SK-MEL-5 (cell line): ENCODE measurements at places on chromosomes 4 and X. TPM values are rescaled to one million over a fixed set of nuclear protein-coding genes. Genes with fewer than 3 reads are reported as not detected.

Gene SLC2A9
- total RNA-seq, result 0.24 TPM in 1 of 2 replicates, not detected in the other

Gene RHOXF2
- not detected in 2 replicates for total RNA-seq

Gene TMEM35A
- not detected in 2 replicates for total RNA-seq

Gene GPC3
- total RNA-seq, result 0.16 TPM in 1 of 2 replicates, not detected in the other

Gene SLC4A4
- total RNA-seq, result 0.16 TPM in 2 replicates

Gene ZFP92
- 0.53 and 0.56 TPM in 2 replicates for total RNA-seq

DNA sequence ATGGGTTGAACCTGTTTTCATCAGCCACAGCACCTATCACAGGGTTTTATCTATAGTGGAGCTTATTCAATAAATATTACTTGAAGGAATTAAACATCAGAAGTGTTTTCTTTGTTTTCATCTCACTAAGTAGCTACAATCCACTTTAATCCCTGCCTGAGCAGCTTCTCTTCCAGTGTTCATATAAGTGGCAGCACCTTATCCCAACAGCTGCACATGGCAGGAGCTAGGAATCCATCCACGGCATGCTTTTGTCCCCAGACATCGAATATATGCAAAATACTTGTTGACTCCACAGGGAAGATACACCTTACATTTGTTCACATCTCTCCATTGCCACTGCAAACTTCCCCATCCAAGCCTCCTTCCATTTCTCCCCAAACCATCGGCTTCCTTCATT is 549.8 kb upstream of the FAM241A start:
- no peak for DNase-seq

DNA sequence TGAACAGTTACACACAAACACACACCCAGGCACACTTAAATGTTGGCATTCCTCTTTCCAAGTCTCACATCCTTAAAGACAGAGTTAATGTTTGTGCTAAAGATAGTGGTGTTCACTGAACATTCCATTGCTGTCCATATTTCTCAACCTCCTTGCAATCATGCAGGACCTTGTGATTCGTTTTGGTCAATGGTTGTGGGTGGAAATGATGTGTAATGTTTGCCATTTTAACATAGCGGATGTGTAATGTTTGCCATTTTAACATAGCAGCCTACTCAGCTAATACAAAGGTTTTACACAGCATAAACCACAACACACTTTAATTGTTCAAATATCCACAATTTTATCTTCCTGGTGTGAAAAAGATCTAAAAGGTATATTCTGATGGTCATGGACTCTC is 93.9 kb downstream of the CEP44 start:
- DNase-seq, result no peak

DNA sequence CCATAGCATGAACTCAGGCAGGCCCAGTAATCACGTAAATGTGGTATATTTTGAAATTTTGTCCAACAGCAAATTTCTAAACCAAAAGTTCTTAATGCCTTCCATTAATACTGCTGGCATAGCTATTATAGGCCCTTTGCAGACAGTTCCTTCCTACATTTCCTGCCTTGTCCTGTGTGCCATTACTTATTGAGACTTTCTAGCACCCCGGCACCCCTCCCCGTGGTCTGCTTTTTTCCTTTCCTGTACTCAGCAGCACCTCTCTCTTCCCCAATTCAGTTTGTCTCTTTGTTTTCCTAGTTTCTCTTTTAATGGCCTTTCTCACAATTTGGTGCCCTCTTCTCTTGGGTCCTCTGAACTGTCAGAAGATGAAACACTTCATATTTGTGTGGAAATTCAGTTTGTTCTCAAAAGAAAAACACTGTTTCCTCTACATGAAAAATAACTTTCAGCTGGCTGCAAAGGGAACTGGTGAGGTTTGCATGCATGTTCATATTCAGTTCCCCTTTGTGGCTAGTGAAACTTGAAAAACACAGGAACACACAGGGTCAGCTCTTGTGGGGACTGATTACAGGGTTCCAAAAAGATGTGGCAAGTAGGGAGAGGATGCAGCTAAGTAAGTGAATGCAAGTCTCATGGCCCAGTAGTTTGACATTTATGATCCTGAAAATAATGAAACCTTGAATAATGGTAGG is 17.1 kb downstream of the GPR34 start:
- no peak for DNase-seq

- DNase-seq, result peak; percentile 67
Observed at GRCh38 chrX:48493890-48494364, 14.9 kb upstream of the PORCN start.

DNA sequence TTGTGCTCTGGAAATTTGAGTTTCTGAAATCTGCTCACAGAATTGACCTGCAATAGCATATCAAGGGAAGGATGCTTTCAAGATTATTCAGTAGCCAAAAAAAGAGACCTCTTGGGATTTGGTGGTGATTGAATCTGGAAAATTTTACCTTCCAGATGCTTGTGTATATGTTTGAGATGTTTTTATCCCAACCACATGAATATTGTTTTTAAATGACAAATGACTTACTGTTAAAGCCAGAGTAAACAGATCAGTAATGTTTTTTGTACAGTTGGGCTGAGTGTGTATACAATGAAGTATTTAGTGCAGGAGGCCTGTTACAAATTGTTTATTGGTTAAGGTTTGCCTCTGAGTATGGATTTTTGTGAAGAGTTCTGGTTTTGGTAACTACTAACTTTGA is 126.5 kb downstream of the CBR4 start:
- DNase-seq, result no peak

GRCh38 chr4:97144199-97144598 is 999.1 kb downstream of the STPG2 start:
- no peak for DNase-seq

- no peak for DNase-seq
Observed at GRCh38 chr4:17328141-17328815, 183.6 kb downstream of the QDPR start.

- no peak for DNase-seq
Observed at GRCh38 chrX:148698221-148698620, 197.8 kb downstream of the AFF2 start.

GRCh38 chr4:87499403-87500091 is 29.6 kb downstream of the SPARCL1 start:
- DNase-seq, result no peak

- no peak for DNase-seq
Observed at GRCh38 chr4:148159793-148160192, 282.4 kb downstream of the NR3C2 start.

DNA sequence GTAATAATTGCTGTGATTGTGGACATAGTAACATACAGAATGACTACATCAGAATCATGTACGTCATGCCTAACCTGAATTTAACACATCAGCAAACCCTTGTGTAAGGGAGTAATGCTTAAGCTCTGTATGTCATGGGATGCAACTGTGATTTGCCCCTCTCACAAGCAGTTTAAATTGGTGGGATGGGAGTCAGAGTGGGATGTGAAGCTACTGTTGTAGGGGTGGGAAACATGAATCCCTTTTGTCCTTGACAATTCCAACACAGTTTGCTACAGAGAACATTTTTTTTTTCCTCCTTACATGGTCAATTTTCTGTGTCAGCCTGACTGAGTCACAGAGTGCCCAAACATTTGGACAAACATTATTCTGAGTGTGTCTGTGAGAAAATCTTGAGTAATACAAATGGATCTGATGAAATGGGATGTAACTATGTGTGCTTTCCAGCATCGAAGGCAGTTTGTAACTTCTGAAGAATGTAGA is 392.8 kb downstream of the GPM6A start:
- DNase-seq, result no peak

- DNase-seq, result no peak
Observed at GRCh38 chr4:101615652-101616051, 174.9 kb upstream of the BANK1 start.

- DNase-seq, result peak; percentile 48
Observed at GRCh38 chr4:88283661-88284438, 511 bp downstream of the PPM1K start.

DNA sequence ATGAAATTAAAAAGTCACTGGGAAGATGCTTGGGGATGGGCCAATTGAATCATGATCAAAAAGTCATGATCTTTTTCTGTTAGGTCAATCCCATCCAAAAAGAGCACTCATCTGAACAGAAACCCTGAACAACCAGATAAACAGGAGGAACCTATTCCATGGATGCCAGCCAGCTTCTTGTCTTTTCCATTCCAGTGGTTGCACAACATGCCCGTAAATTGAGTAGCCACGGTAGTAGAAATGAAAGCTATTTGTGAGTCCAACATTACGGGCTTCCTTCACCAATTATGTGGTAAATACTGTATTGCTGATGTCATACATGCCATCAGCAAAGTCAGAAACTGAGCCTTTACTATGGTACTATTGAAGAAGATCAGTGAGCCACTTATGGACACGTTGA is 982.4 kb upstream of the HS3ST1 start:
- no peak for DNase-seq

DNA sequence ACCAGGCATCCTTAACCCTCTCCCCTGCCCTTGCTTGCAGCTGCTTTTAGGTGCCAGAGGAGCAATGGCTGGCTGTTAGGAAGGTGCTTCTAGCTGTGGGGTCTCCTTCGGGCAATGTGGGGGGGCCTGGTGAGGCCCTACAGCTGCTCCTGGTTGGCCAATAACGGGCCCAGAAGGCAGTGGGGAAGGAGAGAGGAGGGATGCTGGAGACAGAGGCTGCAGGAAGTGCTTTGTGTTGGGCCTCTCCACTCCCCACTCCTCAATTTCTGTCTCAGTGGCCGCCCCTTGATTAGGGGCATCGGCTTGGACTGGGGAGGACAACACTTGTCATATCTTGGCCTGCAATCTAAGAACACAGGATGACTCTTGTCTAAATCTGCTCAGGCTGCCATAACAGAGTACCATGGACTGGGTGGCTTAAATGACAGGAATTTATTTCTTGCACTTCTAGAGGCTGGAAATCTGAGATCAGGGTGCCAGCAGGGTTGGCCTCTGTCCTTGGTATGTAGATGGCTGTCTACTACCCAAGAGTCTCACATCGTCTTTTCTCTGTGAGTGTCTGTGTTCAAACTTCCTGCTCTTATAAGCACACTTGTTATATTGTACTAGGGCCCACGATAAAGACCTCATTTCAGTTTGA is 374.3 kb downstream of the MID1IP1 start:
- no peak for DNase-seq

DNA sequence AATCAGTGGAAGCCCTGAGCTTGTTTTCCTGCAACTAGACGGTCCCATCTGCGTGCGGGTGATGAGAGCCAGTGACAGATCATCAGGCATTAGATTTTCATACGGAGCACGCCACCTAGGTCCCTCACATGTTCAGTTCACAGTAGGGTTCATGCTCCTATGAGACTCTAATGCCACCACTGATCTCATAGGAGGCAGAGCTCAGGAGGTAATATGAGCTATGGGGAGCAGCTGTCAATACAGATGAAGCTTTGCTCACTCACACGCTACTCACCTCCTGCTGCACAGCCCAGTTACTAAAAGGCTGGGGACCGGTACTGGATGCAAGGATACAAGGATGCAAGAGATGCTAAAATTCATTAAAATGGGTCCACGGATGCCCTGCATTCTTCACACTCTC is 61.2 kb downstream of the DHRSX start:
- DNase-seq, result no peak

- no peak for DNase-seq
Observed at GRCh38 chr4:109389369-109390114, 44.1 kb upstream of the SEC24B start.
